ENCODE measurements at places on chromosomes 5 and 9.
A peak's percentile ranks its signal among the peaks of the same experiment; 100 is the strongest.

DNA sequence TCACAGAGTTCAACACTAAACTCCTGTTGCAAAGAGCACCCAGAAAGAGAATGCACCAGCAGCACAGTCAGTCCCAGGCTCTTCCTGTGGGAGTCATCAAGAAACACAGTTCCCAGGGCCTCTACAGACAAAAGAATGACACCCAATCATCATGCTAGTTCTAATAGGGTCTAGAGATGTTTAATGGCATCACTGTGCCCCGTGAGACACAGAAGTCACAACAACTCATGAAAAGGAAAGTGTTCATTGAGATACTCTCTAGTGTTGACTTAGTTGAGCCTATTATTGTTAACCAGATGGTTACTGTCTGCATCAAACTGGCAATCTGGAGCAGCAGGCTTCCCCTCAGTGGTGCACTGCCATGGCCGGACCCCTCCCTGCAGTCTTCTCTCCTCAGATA lies 1.6 kb downstream of the KLHL3 start:
- DNase-seq = no peak

- peak; percentile 65 for DNase-seq
Measured at GRCh38 chr9:87581513-87581912, 83.8 kb downstream of the DAPK1 start.

DNA sequence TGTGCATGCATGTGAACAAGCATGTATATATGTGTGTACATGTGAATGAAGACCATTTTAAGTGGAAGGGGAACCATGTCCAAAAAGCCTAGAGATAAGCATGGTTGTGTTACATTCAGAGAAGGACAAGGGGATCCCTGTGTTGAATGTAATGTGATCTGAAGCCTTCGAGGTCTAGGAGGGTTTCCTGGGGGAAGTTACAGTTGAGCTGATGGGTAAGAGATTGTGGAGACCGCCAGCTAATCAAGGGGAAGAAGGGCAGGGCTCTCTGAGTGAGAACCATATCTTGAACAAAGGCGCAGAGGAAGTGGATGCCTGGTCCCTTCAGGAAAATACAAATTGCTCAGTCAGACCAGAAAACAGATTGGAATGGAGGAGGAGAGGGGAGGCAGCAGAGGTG lies 45.5 kb upstream of the TNFSF15 start:
- DNase-seq = no peak

DNA sequence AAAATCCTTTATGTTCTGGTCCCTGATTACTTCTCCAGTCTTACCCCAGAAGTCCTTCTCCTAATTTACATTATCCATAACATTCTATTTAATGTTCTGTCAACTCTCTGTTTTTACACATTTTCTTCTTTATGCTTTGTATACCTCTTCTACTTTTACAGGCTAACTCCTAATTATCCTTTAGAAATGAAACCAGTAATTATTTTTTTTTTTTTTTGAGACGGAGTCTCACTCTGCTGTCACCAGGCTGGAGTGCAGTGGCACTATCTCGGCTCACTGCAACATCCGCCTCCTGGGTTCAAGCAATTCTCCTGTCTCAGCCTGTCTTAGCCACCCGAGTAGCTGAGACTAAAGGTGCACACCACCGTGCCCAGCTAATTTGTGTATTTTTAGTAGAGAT lies 9.0 kb downstream of the CENPK start:
- DNase-seq = no peak

DNA sequence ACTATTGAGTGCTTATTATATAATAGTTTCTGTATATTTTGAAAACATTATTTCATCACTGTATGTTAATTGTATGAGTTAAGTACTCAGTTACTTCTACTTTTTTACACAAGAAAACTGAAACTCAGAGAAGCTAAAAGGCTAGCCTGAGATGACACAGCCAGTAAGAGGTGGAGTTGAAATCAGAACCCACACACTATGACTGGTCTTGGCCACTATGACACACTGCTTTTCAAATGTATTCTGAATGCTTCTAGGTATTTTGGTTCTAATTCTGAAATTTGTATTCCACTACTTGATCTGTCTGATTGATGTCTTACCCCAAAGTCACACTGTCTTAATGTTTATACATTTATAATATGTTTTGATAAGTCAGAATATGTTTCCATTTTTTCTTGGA lies 181.8 kb downstream of the ZDHHC21 start:
- peak; percentile 4 for DNase-seq

- DNase-seq = peak; percentile 50
Measured at GRCh38 chr9:113219969-113220368, 1.1 kb downstream of the FKBP15 start.

- DNase-seq = no peak
Measured at GRCh38 chr9:114090798-114091197, 8.3 kb downstream of the KIF12 start.

DNA sequence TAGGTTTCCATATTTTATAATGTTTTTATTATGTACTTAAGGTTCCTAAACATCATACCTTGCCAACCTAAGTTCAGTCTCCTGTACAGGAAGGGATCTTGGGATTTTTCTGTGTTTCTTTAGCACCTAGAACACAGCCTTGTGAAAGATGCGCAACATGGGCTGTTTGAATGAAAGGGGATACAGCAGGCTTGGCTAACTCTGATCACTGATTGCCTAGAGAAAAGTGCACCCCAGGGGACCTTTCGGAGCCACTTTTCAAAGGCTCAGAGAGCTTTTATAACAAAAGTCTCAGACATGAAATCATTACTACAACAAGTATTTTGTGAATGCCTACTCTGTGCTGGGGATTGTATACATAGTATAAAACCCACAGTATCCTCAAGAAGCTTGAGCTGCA lies 261.6 kb downstream of the BNC2 start:
- DNase-seq = no peak

- no peak for DNase-seq
Measured at GRCh38 chr5:132266031-132266835, 8.7 kb downstream of the PDLIM4 start.

DNA sequence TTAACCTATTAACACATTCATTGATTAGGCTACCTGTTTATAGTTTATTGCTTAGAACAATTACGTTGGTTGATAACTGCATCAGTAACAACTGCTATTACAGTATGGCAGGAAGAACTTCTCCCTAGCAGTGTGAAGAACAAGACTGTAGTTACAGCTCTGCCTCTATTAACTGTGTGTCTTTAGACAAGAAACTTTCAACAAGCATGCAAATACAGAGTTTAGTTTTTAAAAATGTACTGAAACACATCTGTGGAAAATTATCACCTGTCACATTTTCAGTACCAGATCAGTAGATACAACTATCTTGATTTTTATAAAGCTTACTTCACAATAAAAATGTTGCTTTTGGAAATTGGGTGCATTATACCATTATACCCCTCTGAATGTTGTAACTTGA lies 22.2 kb downstream of the ELL2 start:
- DNase-seq = no peak

GRCh38 chr5:121182788-121183490 lies 668.7 kb upstream of the FTMT start:
- no peak for DNase-seq

GRCh38 chr9:97299809-97300414 lies 7.5 kb upstream of the CCDC180 start:
- DNase-seq = no peak

DNA sequence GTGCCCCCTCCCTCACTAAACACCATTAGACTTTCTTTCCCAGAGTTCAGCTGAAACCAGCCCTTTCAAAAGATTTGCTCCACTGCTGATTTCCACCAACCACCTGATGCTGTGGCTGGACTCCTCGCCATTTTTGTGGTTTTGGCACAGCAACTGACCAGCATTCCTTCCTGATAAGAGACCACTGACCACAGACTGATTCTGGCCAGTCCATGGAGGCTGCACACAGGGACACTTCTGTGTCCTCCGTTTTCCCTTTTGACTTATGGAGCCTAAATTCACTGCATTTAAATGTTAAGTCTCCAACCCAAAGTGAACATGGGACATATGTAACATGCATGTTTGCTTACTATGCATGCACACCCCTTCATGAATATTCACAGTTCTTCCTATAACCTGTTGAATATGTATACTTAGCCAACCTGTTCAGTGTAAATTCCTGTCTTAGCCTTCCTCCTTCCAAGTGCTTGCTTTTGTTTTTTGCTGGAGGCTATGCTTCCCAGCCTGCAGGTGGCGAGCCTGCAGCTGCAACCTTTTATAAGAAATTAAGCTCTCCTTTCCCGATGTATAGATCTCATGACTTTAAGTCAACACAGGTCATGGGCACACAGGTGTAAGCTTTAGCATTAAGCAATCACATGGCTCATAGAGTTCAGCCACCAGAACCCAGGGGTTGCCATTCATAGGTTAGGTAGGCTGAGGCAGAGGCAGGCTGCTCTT lies 78.7 kb downstream of the ACTL7B start:
- no peak for DNase-seq

DNA sequence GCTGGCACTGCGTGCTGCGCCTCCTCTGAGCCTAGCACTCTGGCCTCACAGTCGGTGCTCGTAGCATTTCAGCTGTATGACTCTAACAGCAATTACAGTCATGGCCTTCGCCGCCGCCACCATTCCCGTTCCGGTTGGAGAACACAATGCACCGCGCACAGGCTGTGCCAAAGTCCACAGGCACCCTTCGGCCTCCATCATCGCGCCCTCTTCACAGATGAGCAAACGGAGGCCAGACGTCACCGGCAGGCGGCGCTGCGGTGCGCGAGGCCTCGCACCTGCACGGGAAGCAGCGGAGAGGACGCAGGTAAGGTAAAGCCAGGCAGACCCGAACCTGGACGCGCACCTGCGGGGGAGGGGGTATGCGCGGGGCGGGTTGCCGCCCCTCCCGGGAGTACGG lies 128.9 kb downstream of the BARX1 start:
- peak; percentile 16 for DNase-seq

DNA sequence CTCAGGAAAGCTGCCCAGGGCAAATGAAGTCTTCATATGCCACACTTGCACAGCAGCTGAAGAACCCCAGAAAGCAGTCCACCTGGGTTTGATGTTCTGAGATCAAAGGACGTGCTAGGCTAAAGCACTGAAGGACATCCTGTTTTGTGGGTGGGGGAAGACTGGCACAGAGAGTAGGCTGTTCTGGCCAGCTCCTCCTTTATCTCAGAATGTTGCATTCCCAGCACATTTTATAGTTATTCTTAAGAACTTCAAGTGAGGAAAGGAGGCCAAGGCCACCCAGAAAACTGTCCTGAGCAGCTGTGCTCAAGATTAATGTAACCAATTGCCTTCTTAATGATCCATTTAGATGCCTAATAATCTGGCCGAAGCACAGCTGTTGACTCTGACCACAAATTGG lies 10.9 kb downstream of the SHOC1 start:
- no peak for DNase-seq

DNA sequence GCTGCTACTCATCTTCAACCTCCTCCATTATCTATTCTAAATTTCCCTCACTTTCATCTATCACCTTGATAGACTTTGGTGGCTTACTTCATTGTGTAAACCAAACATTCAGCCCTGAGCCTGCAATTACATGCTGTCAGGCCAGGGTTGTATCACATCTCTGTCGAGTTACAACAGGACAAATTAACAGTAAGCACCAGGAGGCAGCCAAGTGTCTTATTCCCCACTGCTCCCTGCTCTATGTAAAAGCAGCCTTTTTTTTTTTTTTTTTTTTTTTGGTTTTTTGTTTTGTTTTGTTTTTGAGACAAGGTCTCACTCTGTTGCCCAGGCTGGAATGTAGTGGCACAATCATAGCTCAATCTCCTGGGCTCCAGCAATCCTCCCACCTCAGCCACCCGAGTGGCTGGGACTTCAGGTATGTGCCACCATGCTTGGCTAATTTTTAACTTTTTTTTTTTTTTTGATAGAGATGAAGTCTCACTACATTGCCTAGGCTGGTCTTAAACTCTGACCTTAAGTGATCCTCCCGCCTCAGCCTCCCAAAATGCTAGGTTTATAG lies 15.2 kb upstream of the ZCCHC9 start:
- no peak for DNase-seq

DNA sequence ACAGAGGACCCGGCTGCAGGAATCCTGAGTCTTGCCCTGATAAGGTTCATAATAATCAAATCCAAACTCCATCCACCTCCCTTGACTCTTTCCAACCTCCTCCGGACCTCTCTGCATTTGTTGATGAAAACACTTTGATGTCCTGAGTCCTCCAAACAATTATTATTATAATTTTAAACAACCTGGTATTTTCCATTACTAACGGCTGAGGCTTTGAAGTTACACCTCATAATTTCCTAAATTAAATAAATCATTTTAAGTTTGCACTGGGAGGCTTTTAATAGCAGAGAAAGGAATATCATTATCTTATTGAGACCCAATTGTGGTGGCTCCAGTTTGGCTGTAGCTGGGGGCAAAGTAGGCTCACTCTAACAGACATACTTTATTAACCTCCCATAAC lies 9.5 kb downstream of the MSX2 start:
- DNase-seq = no peak

DNA sequence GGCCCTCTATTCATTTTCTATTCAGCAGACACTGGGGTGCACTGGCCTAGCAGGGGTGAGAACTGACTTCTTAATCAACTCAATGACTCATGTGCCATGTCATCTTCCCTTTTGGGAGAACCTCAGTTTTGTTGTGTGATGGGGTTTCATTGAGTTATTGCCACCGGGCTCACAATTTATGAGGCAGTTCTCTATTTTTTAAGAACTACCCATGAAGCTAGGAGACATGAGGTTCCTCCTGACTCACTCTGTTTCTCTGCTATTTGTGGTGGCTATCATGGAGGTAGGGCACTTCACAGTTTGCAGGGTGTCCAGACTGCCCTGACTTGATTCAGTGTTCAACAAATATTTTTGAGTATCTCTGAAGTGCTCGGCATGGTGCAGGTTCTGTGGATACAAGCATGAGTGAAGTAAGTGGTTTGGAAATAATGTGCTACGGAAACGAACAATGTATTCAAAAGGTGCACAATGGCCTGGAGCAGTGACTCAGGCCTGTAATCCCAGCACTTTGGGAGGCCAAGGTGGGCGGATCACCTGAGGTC lies 39.3 kb downstream of the SPARC start:
- no peak for DNase-seq

GRCh38 chr5:85109616-85110015 lies 724.9 kb upstream of the EDIL3 start:
- no peak for DNase-seq

DNA sequence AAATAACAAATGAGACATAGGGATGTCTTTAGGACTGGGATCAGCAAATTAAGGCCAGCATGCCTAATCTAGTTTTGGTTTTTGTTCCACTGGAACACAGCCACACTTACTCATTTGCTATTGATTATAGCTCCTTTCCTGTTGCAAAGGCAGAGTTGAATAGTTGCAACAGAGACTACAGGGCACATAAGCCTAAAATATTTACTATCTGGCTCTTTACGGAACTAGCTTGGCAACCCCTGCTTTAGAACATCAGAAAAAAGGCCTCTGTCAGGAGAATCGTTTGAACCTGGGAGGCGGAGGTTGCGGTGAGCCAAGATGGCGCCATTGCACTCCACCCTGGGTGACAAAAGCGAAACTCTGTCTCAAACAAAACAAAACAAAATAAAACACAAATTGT lies 384.8 kb downstream of the ELAVL2 start:
- no peak for DNase-seq

GRCh38 chr9:123508048-123508447 lies 152.1 kb downstream of the CRB2 start:
- no peak for DNase-seq

DNA sequence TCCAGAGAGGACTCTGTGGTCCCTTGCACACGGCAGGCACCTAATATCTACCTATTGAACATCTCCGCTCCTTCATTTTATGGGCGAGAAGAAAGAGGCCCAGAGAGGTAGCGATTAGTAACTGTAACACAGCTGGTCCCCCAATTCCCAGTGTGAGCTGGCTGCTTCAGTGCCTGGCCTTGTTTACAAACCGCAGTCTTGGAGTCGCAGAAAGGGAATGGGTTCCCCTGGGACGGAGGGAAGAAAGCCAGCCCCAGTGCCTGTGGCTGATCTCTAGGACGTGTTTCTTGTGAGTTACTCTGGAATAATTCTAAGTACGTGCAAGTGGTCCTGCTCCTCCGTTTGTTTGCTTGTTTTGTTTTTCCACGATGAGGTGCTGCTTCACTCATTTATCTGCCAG lies 52.0 kb downstream of the CFAP77 start:
- DNase-seq = no peak
